ENCODE measurements at places on chromosomes 12 and 14. TPM values are rescaled to one million over a fixed set of nuclear protein-coding genes. Genes with fewer than 3 reads are reported as not detected.

GRCh38 chr14:94787655-94788054, 17.7 kb upstream of the GSC start:
- no peaks in the 10 kb centered on the region for H3K4me1 ChIP-seq
- H3K36me3 ChIP-seq = no peaks in the 10 kb centered on the region
- H3K27me3 ChIP-seq = peaks cover 28% of the 10 kb centered on the region

- no peak overlapping the region for H3K4me3 ChIP-seq
- H3K36me3 ChIP-seq = no peaks in the 10 kb centered on the region
- H3K4me1 ChIP-seq = peaks cover 6% of the 10 kb centered on the region
- DNase-seq = no peak
- no peak overlapping the region for H3K27ac ChIP-seq
Measured at GRCh38 chr14:55938249-55938791, 179.9 kb upstream of the PELI2 start.

GRCh38 chr14:51805541-51805940, 54.9 kb upstream of the GNG2 start:
- no peaks in the 10 kb centered on the region for H3K36me3 ChIP-seq
- no peak overlapping the region for H3K27ac ChIP-seq
- DNase-seq = no peak
- H3K4me3 ChIP-seq = no peak overlapping the region
- no peaks in the 10 kb centered on the region for H3K27me3 ChIP-seq
- H3K4me1 ChIP-seq = peaks cover 11% of the 10 kb centered on the region

DNA sequence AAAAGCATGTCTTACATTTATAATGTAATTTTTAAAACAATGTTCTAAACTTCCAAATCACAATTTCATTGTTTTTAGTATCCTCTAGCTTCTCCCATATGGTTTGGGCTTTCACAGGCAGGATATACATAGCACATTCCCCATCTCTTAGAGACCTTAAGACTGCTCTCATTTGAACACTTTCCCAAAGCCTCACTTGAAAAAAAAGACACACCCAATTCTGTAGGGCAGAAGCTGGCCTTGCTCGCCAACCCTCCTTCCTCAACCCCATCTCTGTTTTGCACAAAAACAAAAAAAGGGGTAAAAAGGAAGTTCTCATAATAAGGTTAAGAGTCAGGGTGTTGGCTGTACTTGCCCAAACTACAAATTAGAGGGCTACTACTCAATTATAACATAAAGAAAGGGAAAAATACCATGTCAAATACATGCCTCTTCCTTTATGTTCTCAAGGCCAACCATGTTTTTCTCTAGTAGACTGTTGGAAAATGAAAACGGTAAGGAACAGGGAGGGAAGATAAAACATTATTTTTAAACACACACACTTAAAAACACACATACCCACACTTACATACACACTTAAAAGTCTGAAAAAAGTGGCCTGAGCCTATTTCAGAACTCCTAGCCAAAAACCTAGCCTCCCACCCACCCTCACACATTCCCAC, 9.9 kb upstream of the KANSL2 start:
- no peak overlapping the region for H3K4me3 ChIP-seq
- no peak for DNase-seq
- H3K27me3 ChIP-seq = no peaks in the 10 kb centered on the region
- H3K27ac ChIP-seq = no peak overlapping the region

GRCh38 chr14:103623883-103624482, 5.0 kb upstream of the KLC1 start:
- H3K4me3 ChIP-seq = no peak overlapping the region
- DNase-seq = no peak
- H3K27me3 ChIP-seq = no peaks in the 10 kb centered on the region
- H3K27ac ChIP-seq = no peak overlapping the region
- no peaks in the 10 kb centered on the region for H3K36me3 ChIP-seq

Gene PLEKHG7
- total RNA-seq = not detected

Gene MANSC1
- 5.5 TPM for total RNA-seq
